ENCODE measurements at places on chromosomes 13 and 19.
A peak's percentile ranks its signal among the peaks of the same experiment; 100 is the strongest.

DNA sequence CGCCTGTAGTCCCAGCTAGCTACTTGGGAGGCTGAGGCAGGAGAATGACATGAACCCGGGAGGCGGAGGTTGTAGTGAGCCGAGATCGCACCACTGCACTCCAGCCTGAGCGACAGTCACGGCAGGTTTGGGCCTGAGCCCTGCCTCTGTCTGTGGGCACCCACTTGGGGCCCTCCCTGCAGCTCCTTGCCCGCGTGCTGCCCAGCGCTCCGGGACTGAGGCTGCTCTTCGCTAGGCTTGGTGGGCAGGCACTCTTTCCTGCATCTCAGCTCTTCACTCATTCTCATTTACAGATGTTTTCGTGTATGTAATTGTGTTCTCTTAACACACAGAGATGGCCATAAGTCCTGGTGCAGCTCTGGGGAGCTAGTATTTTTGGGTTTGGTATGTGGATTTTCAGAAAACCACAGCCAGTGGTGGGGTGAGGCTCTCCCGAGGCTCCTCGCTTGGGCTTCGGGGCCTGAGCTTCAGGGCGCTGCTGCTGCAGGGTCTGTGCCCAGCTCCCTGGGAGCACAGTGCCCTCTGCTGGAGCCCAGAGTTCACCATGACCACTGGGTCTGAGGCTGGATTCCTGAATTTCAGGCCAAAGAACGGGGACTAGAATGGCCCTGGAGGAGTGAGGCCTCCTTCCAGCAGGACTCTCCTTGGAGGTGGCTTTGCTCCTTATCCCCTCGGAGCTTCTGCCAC lies 15.2 kb downstream of the UPF1 start:
- peak; percentile 70 for DNase-seq

- DNase-seq: no peak
These were observed 11.9 kb downstream of the CC2D1A start for GRCh38 chr19:13917888-13918406.

GRCh38 chr19:19606021-19606420 lies 12.5 kb downstream of the PBX4 start:
- DNase-seq: peak; percentile 84

- DNase-seq: no peak
These were observed 2.9 kb upstream of the MTUS2 start for GRCh38 chr13:28817204-28817603.

DNA sequence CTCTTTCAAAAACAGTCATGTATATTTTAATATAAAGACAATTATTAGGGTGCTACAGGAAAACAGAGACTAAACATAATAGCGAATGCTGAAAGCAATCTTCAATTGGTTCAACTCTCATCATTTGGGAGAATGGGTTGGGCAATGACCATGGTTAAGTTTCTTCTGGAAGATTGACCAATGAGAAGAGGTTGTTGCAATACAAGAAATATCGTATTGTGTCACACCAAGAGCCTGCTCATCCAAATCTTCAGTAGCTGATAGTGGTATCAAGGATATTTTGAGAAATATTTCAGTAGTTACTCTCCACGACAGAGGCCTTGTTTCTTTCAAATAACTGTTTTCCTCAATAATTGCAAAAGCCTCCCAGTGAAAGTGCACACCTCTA lies 83.0 kb upstream of the FNDC3A start:
- no peak for DNase-seq

- DNase-seq: no peak
These were observed 26.9 kb downstream of the F2RL3 start for GRCh38 chr19:16915734-16916133.

- no peak for DNase-seq
These were observed 289.9 kb downstream of the MYO16 start for GRCh38 chr13:108919036-108919907.

- no peak for DNase-seq
These were observed 51.8 kb downstream of the MLLT1 start for GRCh38 chr19:6227936-6228325.

DNA sequence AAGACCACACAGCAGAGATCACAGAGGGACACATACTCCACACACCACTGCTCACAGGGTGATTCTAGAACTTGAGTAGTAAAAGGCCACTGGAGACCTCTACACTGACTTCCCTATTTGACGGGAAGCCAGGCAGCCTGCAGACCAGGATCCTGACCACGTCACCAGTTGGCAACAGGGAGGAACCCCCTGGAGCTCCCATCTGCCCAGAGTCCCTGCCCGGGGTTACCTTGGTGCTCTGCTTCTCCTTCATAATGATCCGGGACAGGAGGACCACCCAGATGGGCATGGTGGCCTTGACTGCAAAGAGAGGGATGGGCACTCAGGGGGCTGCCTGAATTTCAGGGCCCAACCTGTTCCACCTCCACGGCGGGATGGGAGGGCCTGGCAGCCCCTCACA lies 932 bp downstream of the SLC35E1 start:
- no peak for DNase-seq

GRCh38 chr13:26742691-26743358 lies 17.8 kb downstream of the GPR12 start:
- DNase-seq: no peak

GRCh38 chr19:17235971-17236777 lies 9.5 kb downstream of the NR2F6 start:
- DNase-seq: no peak

- no peak for DNase-seq
These were observed 20.7 kb downstream of the ZNF844 start for GRCh38 chr19:12085074-12085818.

DNA sequence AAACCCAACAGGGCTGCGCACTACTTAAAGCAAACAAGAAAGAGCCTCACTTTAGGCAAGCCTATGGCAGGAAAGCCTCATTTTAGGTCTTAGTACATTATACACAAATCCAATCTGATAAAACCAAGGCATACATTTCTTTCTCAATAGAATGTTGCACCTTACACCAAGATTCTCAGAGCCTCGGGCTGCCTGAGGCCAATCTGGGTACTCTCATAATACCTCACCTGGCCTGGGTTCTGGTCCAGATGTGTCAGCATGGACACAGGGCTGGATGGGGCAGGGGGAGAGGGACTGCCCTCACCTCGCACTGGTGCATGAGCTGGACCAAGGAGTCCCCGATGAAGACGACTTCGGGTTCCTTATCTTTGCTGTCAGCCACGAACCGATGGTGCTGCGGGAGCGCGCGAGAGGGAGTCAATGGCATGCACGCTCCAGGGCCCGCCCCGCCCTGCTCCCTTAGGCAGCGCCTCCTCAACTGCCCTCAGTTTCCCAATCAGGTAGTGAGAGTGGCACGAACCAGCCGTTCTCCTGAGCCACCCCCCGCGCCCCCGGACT lies at the start of gene PRR19:
PRR19 (plus strand) TSS at position 487 of the 558 bp plus-strand sequence. CDS start 7,453 bp downstream, outside the sequence.
- DNase-seq: no peak

GRCh38 chr13:102191951-102192502 lies 209.8 kb downstream of the FGF14 start:
- DNase-seq: peak; percentile 11

DNA sequence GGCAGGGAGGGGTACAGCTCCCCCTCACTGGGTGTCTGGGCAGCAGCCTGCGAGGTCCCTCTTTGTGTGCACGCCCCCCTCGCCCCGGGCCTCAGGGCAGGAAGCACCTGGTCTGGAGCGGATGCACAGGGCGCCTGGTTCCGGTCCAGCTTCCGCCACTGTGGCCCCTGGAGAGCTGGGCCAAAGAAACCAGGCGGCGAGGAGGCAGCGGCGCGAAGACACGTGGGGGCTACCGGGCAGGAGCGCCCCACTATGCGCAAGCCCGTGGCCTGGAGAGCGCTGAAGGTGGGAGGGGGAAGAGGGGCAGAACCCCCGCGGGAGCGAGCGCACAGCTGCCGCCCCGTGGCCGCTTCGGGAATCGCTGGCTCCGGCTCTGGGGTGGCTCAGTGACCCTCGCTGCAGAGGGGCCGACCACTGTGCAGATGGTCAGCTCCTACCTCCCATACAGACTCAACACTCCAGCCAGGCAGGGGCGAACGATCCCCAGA lies 1.7 kb upstream of the LYL1 start:
- DNase-seq: peak; percentile 64

GRCh38 chr13:40445557-40445990 lies 220.9 kb downstream of the FOXO1 start:
- DNase-seq: no peak

DNA sequence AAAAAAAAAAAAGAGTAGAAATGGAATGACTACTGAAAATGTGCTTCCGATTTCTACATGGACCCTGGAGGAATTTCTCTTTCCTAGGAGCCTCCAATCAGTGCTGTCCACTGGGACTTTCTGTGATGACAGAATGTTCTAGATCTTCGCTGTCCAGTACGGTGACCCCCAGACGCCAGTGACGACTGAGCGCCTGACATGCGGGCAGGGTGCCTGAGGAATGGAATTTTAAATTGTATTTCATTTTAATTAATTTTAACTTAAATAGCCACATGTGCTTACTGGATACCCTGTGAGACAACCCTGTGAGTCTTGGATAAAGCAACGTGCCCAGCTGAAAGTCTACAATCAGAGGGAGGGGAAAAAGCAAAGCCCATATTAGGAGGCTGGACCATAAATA lies 4.1 kb upstream of the TLE6 start:
- DNase-seq: no peak

DNA sequence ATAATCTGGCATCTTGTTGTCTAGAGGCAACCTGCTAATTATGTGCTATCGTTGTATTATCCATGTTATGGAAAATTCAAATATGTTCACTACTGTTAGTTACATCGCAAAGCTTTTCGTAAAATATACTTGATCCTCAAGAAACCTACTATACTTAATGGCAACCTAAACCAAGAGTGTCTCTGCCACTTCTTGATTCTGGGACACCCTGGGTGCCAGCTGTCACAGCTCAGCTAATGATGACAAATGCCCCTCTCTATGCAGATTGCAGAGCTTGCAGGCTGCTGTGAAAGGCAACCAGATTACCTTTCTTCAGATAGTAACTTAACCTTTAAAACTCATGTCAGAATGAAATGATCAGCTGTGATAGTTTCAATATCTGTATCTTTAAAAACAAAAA lies 8.9 kb upstream of the MAB21L1 start:
- no peak for DNase-seq

DNA sequence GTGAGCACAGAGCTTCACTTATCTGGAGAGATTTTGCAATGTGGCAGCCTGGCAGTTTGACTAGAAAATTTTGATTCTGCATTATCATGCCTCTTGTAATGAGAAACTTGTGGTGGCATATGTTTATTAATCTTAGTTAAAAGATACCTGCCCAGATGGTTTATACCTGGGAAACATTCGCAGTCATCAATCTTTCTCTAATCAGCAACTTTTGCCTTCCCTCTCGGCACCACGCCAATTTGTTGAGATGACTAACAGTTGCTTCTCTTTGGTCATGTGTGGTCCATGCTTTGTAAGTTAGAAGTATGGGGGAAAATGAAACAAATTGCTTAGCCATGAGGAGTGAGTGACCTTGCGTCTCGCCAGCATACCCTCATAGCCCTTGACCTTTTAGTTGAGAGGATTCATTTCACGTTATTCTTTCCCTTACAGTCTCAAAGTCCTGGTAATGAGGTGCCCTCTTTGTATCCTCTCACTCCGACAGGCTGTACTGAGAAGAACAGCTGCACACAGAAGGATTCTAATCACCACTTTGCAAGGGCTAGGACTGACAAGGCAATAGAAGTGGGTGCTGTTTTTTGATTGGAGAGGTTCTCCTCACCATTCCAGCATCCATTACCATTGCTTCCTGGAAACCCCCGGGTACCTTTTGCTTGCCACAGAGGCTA lies 201.4 kb downstream of the OXGR1 start:
- DNase-seq: no peak

GRCh38 chr13:102715447-102715846 lies 20.6 kb upstream of the METTL21C start:
- no peak for DNase-seq

GRCh38 chr13:98813993-98814392 lies 61.5 kb upstream of the SLC15A1 start:
- DNase-seq: no peak

DNA sequence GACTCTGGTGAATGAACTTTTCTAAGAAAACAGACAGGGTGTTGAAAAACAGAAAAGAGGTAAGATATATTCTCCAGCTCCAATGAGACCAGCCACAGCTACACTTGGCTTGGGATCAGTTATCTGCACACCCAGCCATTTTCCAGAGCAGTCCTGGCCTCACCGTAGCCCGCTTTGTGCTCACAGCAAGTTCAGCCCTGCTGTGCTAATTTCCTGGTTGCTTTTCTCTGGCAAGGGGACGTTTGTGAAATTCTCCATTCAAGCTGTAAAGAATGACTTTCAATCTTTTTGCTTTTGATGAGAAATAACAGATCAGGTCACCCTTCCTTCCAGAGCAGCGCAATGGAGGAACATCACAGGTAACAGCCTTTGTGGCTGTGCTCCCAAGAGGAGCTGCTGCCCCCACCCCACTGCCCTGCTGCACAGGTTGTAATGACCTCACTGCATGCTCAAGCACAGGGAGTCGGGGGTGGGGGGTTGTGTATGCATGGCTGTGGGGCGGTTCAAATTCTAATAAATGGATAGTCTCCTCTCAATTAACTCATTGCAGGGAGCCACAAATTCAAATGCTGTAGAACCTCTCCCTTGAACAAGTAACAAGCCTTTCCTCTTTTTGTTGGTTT lies 516.6 kb upstream of the NBEA start:
- no peak for DNase-seq

GRCh38 chr19:16586991-16587832 lies 15.0 kb upstream of the SLC35E1 start:
- peak; percentile 57 for DNase-seq

GRCh38 chr13:38960175-38960574 lies 30.5 kb downstream of the STOML3 start:
- DNase-seq: no peak

GRCh38 chr13:48317511-48318376 lies 14.2 kb downstream of the RB1 start:
- DNase-seq: no peak

DNA sequence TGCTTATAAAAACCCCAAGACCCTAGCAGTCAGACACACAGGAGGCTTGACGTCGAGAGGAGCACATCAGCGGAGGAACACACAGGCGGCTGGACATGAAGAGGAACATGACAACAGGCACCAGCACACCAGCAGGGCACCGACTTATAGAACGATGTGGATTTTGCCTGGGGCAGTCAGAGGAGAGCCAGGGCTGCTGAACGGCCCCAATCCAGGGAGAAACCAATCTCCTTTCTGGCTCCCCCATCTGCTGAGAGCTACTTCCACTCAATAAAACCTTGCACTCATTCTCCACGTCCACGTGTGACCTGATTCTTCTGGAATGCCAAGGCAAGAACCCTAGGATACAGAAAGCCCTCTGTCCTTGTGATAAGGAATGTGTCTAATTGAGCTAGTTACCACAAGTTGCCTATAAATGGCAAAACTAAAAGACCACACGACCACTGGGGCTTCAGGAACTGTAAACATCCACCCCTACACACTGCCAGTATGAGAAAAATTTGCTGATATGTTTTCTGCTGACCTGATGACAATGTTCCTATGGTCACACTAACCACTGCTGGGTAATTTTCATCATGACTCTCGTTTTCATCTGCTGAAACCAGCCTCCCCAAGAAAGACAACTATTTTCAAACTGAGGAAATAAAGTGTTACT lies 35.8 kb upstream of the CEACAM21 start:
- no peak for DNase-seq

DNA sequence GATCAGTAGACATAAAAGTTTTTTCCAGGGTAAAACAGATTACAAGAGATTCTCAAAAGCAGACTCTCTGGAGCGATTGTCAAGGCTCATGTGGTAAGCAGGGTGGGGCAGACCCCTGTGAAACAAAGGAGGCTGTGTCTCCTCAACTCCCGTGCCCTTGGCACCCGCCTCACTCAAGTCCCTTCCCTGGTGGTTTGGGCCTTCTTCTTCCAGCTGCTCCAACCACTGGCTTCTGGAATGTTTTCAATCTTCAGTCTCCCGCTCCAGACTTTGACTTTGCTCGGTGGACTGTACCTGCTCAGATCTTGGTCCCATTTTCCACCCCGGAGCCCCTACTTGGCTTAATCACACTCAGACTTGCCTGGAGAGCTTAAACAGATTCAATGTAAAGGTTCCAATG lies 74.8 kb upstream of the STK24 start:
- DNase-seq: no peak

All from CD4-positive, alpha-beta T cell treated with Interleukin-17A for 1 hour (primary cell).